NCI-H146 (cell line): ENCODE measurements at places on chromosomes 5 and 9.
A peak's percentile ranks its signal among the peaks of the same experiment; 100 is the strongest.

- no peak for DNase-seq
Observed at GRCh38 chr9:96075757-96076156, 200.3 kb downstream of the ERCC6L2 start.

GRCh38 chr9:123232332-123232731, 36.1 kb downstream of the STRBP start:
- no peak for DNase-seq

DNA sequence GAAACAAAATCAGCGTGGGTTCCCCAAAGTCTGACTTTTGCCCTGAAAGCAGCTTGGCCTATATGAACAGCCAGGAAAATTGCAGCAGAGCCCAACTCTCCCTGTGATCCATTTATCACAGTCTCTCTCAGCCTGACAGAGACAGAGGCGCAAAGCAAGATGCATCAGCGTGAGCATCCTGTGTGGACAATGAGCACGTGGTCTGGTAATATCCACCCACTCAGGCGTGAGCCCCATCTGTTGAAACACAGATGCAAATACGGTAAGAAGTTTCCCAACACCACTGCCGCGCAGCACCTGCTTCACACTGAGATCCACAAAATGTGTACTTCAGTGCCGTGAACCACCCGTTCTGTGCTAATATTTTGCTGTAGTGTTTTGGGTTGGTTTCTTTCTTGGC, 114.6 kb downstream of the MRPL36 start:
- peak; percentile 19 for DNase-seq

DNA sequence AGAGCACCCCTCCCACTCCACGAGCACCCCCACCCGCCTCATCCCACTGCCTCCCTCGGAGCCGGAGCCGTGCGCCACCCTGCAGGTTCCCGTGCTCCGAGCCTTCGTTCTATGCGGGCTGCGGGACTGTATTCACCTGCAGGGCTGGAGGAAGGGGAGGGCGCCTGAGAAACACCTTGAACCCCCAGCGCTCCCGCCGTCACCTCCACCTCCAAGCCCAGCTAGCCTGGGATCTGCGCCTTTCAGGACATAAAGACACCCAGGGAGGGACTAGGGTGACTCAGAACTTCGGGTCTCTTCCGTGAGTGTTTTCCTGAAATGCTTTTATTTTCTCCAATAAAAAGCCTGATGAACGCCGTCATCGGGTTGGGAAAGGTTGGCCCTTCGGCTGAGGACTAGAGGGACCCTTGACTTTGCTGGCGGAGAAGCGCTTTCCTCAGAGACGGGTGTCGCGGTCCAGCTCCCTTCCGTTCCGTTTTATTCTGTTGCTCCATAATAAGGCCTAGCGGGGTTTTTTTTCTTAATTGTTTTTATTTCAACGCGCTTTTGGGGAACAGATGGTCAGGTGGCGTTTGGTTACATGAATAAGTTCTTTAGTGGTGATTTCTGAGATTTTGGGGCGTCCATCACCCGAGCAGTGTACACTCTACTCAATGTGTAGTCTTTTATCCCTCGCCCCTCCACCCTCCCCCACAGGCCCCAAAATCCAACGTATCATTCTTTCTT, 4.6 kb downstream of the TLX3 start:
- no peak for DNase-seq

- no peak for DNase-seq
Observed at GRCh38 chr9:100561256-100561655, 16.6 kb upstream of the CAVIN4 start.

DNA sequence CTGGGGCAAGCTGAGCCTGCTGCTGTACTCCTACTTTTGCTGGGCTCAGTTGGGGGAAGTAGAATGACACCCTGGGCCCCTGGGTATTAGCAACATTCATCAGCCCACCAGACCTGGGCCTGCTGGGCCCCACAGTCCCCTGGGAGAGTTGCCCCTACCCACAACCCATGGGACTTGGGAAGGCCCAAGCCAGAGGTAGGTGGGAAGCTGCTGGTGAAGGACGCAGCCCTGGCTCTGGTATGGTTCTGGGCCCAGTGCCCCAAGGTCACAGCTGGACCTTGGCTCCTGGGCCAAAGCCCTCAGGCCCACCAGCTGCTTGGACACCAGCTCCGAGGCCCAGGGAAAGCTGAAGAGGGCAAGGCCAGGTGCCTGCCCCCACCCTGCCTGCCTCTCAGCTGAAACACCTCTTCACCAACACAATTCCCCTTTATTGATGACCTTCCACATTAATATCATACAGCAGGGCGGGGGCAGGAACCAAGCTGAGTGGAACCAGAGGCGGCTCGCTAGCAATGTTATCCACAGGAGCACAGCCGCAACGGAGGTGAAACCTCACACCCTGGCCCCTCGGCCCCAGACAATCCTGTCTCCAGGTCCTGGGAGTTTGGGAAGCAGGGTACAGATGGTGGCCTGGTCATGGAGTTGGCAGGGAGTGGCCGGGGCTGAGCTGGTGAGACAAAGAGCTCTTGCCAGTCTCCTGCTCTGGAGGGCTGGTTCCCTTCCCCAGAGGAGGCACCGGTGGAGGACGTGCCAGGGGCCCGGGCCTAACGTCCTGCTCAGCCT, 13.7 kb downstream of the DOLPP1 start:
- DNase-seq = no peak

- DNase-seq = no peak
Observed at GRCh38 chr5:74257645-74258313, 382.7 kb downstream of the ENC1 start.

DNA sequence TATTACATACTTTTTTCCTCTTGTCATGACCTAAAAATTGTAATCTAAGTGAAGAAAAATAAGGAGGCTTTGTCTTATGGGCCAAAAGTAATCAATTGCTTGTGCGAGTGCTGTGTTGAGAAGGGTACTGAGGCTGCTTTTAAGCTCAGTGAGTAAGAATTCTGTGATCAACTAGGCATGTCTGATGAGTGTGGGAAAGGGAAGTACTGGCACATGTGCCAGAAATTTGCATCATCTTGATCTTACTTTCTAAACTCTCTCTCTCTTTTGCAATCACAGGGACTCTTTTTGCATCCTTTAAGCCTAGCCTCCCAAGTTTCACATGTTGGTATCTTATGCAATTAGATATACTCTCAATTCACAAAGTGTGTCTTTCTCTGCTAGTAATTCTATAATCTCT, 329.9 kb downstream of the KIF4B start:
- DNase-seq = no peak

DNA sequence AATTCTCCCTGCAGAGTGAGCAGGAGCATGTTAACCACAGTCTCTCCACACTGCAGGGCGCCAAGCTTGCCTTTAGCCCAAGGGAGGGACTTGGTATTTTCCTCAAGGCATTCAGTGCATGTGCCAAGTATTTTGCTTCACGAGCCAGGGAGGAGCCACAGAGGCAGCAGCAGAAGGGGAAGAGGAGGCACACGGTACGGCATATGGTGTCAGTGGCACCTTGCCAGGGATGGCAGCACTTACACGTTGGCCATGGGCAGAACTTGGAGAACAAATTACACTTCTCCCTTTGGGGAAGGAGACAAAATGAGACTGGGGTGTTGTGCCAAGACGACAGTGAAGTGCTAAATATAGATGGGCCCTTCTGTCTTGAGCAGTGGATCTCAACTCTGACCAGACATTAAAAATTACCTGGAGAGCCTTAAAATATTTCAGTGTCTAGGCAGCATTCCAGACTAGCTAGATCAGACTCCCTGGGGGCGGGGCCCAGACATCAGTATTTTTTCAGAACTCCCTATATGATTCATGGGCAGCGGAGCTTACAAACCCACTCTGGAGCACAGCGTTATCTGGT, 155.8 kb downstream of the DRD1 start:
- no peak for DNase-seq

- no peak for DNase-seq
Observed at GRCh38 chr5:25416960-25417359, 772.2 kb upstream of the CDH10 start.
